ENCODE measurements at places on chromosomes 16 and 17. TPM values are rescaled to one million over a fixed set of nuclear protein-coding genes. Genes with fewer than 3 reads are reported as not detected.
A peak's percentile ranks its signal among the peaks of the same experiment; 100 is the strongest.

GRCh38 chr16:87382023-87382785 is 1.4 kb downstream of the FBXO31 start:
- H3K36me3 ChIP-seq = peaks cover 8% of the 10 kb centered on the region
- no peak for DNase-seq
- peaks cover 2% of the 10 kb centered on the region for H3K27me3 ChIP-seq
- H3K4me1 ChIP-seq = peaks cover 33% of the 10 kb centered on the region

- H3K27me3 ChIP-seq = no peaks in the 10 kb centered on the region
- H3K4me3 ChIP-seq = peak overlapping the region; percentile 91
- peaks cover 14% of the 10 kb centered on the region for H3K36me3 ChIP-seq
- peak overlapping the region; percentile 86 for H3K27ac ChIP-seq
Observed at GRCh38 chr16:2008631-2009163, 924 bp downstream of the ZNF598 start.

DNA sequence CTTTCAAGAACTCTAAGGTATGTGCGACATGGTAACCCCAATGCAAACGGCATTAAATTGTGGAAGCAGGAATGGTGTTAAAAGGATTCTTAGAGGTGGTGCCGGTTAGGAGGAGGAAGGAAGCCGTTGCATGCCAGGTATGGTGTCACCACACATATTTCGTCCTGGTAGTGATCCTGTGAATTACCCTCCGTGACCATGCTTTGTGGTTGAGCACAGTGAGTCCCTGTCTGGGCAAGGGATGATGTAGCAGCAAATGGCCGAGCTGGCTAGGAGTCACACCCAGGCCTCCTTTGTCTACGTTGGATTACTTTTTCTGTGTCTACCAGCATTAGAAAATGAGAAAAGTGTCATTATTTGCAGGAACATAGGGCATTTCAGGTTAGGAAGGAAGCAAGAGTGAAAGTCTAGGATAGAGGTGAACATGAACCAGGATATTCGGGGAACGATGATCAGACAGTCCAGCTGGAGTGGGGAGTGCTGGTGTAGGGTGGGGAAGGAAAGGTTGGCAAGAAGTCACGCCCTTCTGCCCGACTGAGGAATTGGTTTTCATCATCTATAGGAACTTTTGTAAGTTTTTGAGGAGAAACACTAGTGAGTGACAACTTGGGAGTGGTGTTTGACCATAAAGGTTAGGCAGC is 123.5 kb downstream of the PRKCA start:
- peak overlapping the region; percentile 23 for H3K4me3 ChIP-seq
- no peaks in the 10 kb centered on the region for H3K27me3 ChIP-seq
- no peak for DNase-seq
- H3K4me1 ChIP-seq = peaks cover 68% of the 10 kb centered on the region
- peaks cover 9% of the 10 kb centered on the region for H3K36me3 ChIP-seq

DNA sequence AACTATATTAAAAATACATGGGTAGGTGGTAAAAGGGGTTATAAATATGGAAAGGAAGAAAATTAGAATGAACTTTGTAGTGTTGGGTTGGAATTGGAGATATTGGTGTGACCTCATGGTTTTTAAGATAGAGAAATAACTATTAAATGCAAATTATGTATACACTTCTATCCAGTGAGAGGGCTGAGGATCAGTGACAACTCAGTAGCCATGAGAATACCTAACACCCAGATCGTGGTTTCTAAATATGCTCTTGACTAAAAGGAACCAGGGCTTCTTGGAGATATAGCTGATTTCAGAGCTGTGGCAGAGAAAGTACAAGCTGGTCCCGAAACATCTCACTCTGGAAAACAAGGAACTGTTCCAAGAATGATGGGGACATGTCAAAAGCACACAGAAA is 44.4 kb downstream of the SLC6A4 start:
- no peak overlapping the region for H3K27ac ChIP-seq
- peaks cover 4% of the 10 kb centered on the region for H3K36me3 ChIP-seq
- H3K27me3 ChIP-seq = peaks cover 15% of the 10 kb centered on the region
- no peak overlapping the region for H3K4me3 ChIP-seq
- no peaks in the 10 kb centered on the region for H3K4me1 ChIP-seq
- no peak for DNase-seq

GRCh38 chr16:8720080-8720966 is 45.9 kb downstream of the ABAT start:
- H3K4me1 ChIP-seq = no peaks in the 10 kb centered on the region
- H3K27ac ChIP-seq = no peak overlapping the region
- no peaks in the 10 kb centered on the region for H3K27me3 ChIP-seq
- no peak for DNase-seq
- no peaks in the 10 kb centered on the region for H3K36me3 ChIP-seq

DNA sequence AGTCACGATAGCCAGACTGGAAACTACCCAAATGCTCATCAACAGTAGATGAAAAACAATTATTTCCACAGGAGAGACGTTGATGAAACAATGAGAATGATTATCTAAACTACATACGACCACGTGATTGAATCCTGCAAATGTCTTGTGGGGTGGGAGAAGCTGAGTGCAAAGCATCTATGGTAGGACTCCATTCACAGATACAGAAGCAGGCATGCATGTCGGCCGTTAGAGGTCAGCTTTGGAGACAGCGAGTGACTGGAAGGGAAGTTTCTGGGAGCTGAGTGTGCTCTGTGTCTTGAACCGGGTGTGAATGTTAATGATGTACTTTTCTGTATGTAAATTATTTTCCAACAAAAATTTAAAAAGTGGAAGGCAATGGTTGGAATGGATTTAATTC is 71.5 kb upstream of the DNAJA2 start:
- H3K36me3 ChIP-seq = no peaks in the 10 kb centered on the region
- no peak overlapping the region for H3K4me3 ChIP-seq
- H3K27me3 ChIP-seq = peaks cover 3% of the 10 kb centered on the region
- H3K27ac ChIP-seq = no peak overlapping the region

Gene KRTAP9-2
- total RNA-seq = not detected

DNA sequence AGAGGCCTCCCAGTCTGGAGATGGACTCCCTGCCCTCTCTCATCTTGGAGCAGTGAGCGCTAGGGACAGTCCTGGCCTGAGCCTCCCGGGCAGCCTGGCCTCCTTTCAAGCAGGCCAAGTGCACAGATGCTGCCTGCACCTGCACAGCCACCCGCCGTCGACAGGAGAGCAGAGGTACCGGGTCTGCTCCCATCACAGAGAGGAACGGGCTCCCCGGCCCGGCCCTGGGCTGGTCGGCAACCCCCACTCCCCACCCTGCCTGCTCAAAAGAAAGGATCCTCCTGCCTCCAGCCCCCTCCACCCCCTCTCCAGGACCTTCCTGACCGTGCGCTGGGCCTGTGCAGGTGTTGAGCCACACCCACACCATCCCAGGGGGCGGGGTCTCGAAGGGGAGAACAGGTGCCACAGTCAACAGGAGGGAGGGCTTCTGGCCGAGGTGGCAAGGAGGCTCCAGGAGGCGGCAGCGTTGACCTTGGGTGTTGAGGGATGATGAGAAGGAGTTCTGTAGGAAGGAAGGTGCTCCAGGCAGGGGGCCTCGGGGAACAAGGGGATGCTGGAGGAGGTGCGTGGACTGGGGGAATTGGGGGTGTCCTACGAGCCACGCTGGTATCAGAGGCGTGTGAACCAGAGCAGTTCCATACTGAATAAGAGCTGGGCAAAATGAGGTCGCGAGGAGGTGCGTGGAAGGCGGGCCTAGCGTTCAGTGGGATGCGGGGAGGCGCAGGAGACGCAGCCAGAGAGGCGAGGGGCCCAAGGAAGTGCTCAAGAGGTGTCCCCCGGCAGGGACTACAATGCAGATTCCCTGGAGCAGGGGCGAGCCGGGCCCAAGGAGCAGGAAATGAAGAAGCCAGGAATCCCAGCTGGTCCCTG is 967 bp upstream of the CDH15 start:
- peak overlapping the region; percentile 55 for H3K27ac ChIP-seq
- peaks cover 6% of the 10 kb centered on the region for H3K4me1 ChIP-seq
- H3K4me3 ChIP-seq = peak overlapping the region; percentile 71
- no peak for DNase-seq
- H3K27me3 ChIP-seq = no peaks in the 10 kb centered on the region

DNA sequence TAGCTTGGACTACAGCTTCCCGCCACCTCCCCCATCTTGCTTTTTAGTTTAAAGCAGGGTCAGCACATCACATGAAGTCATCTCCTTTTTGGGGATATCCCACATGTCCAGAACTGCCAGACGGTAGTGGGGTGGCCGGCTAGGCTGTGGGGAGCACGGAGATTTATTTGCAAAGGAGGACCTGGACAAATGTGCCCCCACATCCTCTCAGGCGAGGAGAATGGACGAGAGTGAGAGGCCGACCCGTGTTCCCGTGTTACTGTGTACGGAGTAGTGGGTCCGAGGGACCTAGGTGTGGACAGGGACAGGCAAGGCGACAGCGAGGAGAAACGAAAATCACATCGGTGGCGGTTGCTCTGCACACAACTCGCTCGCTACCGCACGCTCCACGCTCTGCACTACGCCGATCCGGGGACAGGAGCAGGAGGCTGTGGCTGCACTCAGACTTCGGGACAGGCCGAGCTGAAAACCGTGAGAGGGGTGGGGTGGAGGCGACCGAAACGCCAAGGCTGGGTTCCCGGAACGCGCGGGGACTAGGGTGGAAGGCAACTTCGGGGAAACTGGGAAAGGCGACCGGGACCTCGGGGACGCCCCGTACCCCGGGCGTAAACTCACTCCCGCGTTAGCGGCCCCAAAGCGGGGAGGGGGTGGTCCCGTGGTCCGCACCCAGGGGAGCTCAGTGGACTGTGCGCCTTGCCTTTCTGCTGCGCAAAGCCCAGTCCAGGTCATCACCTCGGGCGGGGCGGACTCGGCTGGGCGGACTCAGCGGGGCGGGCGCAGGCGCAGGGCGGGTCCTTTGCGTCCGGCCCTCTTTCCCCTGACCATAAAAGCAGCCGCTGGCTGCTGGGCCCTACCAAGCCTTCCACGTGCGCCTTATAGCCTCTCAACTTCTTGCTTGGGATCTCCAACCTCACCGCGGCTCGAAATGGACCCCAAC is at the start of gene MT1A:
MT1A (plus strand) TSS at position 853 of the 937 bp plus-strand sequence; CDS start at position 926, 73 bp downstream.
- peaks cover 71% of the 10 kb centered on the region for H3K27me3 ChIP-seq
- no peaks in the 10 kb centered on the region for H3K36me3 ChIP-seq
- H3K27ac ChIP-seq = no peak within 1 kb of the TSS
- DNase-seq = no peak
- H3K4me1 ChIP-seq = peaks cover 32% of the 10 kb centered on the region

- no peaks in the 10 kb centered on the region for H3K36me3 ChIP-seq
- no peak overlapping the region for H3K4me3 ChIP-seq
- DNase-seq = no peak
- H3K27me3 ChIP-seq = no peaks in the 10 kb centered on the region
Observed at GRCh38 chr16:88881007-88881615, 14.7 kb upstream of the PABPN1L start.

Gene HYDIN
- total RNA-seq = 0.17 TPM

DNA sequence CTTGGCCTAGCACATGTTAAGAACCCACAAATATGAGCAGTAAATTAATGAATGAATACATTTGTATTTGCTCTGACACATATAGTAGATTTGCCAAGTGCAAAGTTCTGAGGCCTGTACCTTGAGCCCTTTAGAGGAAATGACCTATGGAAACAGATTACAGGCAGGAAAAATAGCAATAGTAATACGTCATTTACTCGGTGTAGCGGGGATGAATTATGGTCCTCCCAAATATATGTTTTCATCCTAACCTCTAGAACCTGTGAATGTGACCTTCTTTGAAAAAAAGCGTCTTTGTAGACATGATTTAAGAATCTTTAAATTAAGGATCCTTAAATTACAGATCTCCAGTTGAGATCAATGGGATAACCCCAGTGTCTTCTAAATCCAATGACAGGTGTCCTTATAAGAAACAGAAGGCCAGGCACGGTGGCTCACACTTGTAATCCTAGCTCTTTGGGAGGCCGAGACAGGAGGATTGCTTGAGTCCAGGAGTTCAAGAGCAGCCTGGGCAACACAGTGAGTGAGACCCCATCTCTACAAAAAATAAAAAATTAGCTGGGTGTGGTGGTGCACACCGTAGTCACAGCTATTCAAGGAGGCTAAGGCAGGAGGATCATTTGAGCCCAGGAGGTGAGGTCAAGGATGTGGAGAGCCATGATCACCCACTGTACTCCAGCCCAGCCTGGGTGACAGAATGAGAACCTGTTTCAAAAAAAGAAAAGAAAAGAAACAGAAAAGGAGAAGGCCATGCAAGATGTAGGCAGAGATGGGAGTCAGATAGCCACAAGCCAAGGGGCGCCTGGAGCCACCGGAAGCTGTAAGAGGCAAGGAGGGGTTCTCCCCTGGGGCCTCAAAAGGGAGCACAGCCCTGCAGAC is 5.1 kb upstream of the ITPRIPL2 start:
- H3K36me3 ChIP-seq = peaks cover 5% of the 10 kb centered on the region
- H3K27me3 ChIP-seq = peaks cover 18% of the 10 kb centered on the region
- peak overlapping the region; percentile 6 for H3K27ac ChIP-seq
- no peak overlapping the region for H3K4me3 ChIP-seq
- DNase-seq = no peak

DNA sequence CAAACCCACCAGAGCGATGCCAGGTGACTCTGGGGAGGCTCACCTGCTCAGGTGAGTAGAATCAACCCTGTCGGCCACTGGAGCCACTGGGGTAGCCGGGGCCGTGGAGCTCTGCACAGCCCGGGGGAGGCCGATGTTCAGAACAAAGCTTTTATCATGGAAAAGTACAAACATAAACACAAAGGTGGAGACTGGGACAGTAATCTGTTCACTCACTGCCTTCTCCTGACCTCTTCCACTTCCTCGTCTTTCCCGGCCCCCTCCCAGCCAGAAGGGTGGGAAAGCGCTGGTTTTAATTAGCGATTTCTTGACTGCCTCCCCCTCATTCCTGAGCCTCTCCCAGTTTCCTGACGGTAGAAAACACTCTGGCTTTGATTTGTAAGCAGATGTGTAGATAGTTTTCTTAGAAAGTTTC is 9.8 kb upstream of the TEX19 start:
- no peaks in the 10 kb centered on the region for H3K36me3 ChIP-seq
- peaks cover 2% of the 10 kb centered on the region for H3K27me3 ChIP-seq
- no peak overlapping the region for H3K4me3 ChIP-seq

DNA sequence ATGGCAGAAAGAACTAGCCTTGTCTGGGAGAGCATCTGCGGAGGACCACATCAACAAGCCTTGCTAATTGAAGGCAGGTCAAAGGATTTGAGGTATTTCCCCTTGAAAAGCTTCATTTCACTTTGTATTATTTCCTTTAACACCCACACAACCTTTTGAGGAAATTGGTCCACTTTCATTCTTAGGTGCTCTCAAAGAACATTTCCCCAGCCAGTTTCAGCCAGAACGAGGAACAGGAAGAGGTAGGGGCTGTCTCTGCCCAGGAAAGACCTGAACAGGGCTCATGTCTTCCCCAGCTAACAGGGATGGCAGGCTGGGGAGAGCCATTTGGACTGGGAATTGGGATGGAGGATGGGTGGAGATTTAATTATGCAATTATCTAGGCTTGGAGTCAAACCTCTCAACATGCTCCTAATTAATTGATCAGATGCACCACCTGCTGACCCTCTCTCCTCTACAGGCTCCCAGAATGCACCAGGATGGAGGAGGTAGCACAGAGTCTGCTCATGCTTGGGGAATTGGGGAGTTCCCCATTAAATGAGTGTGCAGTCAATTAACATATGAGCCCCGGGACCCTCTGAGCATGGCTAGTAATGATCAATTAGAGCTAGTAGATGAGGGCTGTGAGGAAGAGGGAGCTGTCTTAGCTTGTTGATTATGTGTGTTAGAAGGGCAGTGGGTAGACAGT is 84.6 kb downstream of the GP2 start:
- no peaks in the 10 kb centered on the region for H3K27me3 ChIP-seq
- no peak overlapping the region for H3K27ac ChIP-seq
- no peaks in the 10 kb centered on the region for H3K4me1 ChIP-seq
- no peak for DNase-seq
- no peak overlapping the region for H3K4me3 ChIP-seq
- H3K36me3 ChIP-seq = no peaks in the 10 kb centered on the region

Gene SEPTIN12
- total RNA-seq = not detected

GRCh38 chr17:81821603-81822311 is 11.3 kb downstream of the MCRIP1 start:
- no peak overlapping the region for H3K4me3 ChIP-seq
- DNase-seq = no peak
- H3K4me1 ChIP-seq = no peaks in the 10 kb centered on the region
- peaks cover 7% of the 10 kb centered on the region for H3K27me3 ChIP-seq
- no peaks in the 10 kb centered on the region for H3K36me3 ChIP-seq

All from activated T-helper 1 cell treated with anti-CD3 and anti-CD28 coated beads, Interleukin-12 subunit alpha, Interleukin-12 subunit beta, Interleukin-2, Interleukin-4 antibody, amounts not matched to agents 30 ng/mL and 10 ng/mL and 1 ng/mL, durations not matched to agents 14 hours and 24 hours and 36 hours (primary cell).